Vagina (tissue), 2 donors: ENCODE measurements at places on chromosomes 1 and 21.

- DNase-seq = no peak
These were observed 12.4 kb upstream of the TMEM183A start for GRCh38 chr1:202994756-202995155.

DNA sequence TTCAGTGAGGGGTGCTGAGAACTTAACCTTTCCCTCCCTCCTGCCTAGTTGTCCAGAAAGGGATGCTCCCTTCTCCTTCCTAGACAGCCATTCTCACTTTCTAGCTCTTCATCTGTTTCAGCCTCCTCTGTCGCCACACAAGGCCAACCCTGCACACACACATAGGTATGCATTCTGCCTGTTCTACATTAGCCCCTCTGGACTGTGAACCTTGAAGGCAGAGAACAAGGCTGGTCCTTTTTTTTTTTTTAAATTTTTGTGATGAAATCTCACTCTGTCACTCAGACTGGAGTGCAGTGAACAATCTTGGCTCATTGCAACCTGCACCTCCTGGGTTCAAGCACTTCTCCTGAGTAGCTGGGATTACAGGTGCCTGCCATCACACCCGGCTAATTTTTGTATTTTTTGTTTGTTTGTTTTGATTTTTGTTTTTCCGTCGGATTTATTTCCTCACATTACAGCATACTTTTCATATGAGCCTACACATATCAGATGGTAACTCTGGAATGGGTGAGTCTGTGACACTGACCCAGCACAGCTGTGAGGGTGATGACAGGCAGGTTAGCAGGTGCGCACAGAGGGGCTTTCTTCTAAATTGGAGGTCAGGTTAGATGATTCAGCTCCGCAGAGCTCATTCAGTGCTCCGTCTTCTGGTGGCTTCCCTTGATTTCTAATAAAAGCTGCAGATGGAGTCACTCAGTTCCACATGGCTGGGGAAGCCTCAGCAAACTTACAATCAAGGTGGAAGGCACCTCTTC, 4.9 kb upstream of the AKR1A1 start:
- no peak for DNase-seq

DNA sequence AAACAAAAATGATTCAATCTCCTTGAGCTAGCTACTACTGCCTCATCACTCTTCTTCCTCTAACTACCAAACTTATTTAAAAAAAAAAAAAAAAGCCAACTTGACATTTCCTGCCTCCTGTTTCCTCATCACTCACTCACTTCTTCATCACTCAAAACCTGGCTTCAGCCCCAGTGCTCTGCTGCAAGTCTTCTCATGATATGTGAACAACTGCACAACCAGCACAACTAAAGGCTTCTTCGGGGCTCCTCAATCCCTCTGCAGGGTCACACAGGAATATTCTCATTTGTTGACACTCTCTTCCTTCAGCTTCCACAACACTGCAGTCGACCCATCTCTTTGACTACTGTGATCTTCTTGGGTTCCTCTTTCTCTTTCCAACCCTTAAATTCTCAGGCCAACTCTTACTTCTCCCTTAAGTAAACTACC, 7.6 kb downstream of the MTF1 start:
- no peak for DNase-seq

GRCh38 chr1:16116625-16117024, 39.2 kb downstream of the EPHA2 start:
- no peak for DNase-seq

DNA sequence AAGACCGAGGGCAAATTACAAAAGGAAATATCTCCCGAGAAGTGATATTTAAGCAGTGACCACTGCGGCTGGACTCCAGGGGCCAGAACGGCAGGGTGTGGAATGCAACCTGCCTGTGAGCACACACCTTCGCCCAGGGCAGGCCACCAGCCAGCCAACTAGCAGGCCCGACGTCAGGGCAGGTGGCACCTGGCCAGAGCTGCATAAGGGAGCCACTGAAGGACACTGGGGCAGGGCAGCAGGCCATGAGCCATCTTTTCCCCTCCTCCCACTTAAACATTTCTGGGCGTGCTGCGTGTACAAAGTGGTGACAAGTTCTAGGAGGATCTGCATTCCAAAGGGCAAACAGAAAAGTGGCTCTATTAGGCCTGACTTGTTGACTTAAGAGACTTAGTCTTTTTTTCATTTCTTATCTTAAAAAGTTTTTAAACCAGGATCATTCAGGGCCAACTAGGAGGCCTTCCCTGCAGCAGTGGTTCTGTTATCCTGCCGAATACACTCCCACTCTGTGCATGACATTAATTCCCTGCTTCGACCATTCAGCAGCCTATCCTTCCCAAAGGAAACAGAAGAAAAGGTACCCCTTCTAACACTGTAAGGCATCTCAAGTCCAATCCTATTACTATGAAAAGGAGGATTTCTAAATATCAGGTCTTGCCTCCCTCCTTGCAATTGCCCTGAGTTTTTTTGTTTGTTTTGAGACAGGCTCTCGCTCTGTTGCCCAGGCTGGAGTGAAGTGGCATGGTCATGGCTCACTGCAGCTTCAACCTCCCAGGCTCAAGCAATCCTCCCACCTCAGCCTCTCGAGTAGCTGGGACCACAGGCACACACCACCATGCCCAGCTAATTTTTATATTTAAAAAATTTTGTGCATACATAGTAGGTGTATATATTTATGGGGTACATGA, 96.3 kb downstream of the BCAR3 start:
- no peak for DNase-seq

DNA sequence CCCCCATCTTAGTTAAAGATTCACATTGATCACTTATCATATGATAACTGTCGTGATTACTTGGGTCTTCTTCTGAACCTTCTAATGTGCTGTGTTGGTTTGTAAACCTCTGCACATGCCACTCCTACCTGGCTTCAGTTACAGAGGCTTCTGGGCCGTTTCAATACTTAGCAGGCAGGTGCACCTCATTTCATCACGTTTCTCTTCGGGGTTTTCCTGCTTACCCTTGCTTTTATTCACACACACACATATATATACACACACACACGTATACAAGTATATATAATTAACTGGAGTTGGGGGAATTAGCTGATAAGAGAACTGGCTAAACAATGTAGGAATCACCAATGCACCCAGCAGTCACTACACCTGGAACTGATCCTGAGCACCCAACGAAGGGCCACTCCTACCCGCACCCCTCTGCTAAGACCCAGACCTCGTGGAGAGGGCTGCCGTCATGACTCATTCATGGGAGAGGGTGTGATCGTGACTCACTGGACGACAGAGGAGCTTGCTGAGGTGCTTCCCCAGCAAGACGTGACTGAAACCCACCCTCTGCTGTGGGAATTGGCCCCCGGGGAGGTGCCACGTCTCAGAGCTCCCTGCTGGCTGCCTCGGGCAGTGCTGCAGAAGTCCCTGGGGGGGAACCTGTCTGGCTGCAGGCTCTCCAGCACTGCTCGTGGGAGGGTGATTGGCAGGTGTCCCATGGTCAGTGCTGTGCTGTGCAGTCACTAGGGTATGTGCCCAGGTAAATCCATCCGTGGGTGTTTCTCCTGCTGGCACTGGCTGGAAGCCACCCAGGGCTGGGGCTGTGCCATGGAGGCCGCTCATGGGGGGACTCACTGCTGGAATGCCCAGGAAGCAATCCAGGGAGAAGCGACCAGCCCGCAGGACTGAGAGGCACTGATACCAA, 166.6 kb downstream of the DYRK1A start:
- no peak for DNase-seq

- no peak for DNase-seq
These were observed 40.0 kb downstream of the GADD45A start for GRCh38 chr1:67724928-67725560.

DNA sequence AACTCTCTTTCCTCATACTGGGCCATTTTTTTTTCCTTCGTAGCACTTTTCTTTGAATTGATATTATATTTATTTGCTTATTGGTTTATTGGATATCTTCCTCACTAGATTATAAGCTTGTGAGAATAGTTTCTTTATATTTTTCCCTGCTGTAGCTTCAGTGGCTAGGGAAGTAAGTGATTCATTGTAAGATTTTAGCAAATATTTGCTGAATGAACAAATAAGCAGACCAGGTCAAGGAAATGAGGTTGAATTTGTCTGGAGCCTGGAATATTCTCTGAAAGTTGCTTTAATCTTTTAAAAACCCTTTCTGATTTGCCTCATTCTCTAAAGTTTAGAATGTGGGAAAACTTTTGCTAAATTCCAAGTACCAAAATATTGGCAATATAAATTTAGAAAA, 80.2 kb downstream of the RABGAP1L start:
- no peak for DNase-seq

DNA sequence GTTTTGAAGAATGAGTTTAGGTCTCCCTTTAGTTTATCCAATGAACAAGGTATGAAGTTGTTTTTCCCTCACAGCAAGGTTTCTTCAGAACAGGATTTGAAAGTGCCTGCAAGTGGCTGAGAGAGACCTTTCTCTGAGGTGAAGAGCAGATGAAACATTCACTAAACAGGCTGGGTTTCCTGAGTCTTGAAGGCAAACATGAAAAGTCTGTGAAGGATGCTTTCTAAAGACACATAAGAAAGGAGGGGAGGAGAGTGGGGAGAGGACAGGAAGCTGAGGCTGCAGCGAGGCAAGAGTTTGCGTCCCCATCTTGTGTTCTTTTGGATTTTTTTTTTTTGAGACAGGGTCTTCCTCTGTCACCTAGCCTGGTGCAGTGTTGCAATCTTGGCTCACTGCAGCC, 95.7 kb upstream of the SIM2 start:
- no peak for DNase-seq

GRCh38 chr1:157141212-157141855, 3.1 kb upstream of the ETV3 start:
- no peak for DNase-seq

- no peak for DNase-seq
These were observed 56.0 kb downstream of the TBCE start for GRCh38 chr1:235423214-235423652.

- DNase-seq = no peak
These were observed 13.8 kb downstream of the USP25 start for GRCh38 chr21:15743593-15743992.

DNA sequence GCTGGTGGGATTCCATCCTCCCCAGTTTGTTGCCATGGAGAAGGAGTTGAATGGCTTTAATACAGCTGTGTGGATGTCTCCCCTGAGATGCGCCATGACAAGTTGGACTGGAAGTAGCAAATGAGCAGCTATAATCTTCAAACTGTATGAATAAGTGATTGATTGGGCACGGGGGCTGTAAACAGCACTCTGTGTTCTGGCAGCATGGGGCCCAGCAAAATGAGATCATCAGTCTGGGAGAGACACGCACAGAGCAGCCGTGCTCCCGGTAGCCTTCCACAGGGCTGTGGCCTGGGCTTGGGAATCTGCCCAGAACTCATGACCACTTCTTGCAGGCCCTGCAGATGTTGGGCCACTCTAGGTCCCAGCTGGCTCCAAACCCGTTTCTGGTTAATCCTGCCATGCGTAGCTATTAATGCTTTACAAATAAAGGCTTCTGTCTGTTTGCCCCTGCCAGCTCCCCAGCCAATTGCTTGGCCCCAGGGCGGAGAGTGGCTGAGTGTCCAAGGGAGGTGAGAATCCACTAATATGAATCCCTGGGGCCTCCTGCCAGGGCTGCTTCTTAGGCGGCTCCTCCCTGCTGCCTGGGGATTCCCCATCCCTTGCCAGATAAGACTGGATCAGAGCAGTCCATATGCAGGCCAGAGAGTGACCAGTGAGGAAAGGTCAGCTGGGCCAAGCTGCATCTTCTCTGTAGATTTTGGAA, 642.9 kb downstream of the AJAP1 start:
- no peak for DNase-seq

GRCh38 chr1:201933840-201934430, 12.4 kb downstream of the LMOD1 start:
- DNase-seq = no peak

DNA sequence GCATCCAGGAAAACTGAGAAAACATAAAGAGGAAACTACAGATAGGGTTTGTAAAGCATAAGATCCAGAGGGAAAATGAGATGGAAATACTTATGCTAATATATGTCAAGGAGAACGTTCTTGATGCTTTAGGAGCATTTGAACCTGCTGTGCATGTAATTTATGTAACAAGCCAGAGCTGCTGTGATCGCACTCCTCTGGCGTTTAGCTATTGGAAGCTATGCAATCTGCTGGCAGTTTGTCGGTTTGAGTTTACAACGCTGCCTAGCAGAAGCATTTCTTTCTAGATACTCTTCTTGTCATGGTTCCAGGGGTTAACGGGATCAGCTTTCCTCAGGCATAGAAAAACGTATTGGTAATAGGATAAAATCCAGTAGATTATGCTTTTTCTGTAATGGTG, 182.7 kb downstream of the KCNH1 start:
- DNase-seq = no peak

GRCh38 chr1:243280571-243281129, 24.8 kb downstream of the SDCCAG8 start:
- no peak for DNase-seq

DNA sequence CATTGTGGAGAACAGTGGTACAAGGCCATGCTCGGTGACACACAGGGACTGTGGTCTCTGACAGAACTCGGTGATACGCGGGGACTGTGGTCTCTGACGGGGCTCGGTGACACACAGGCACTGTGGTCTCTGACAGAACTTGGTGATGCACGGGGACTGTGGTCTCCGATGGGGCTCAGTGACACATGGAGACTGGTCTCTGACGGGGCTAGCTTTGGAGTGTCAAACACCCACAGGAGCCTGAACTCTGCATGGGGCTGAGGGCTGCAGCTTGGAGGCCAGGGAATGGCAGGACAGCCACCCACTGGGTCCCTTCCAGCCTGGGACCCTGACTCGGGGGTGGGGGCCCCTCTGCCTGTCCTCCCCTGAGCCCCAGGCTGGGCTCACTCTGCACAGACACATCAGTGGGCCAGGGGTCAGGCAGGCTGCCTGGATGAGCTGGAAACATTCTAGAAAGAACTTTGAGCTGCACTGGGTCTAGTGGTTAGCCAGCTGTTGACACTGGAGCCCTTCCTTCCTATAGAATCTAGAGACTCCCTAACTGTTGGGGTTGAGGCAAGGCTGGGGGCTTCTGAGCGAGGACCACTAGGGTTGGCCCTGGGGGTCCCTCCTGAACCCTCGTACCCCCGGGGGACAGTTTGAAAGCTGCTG, 49.8 kb downstream of the DISP3 start:
- DNase-seq = no peak

DNA sequence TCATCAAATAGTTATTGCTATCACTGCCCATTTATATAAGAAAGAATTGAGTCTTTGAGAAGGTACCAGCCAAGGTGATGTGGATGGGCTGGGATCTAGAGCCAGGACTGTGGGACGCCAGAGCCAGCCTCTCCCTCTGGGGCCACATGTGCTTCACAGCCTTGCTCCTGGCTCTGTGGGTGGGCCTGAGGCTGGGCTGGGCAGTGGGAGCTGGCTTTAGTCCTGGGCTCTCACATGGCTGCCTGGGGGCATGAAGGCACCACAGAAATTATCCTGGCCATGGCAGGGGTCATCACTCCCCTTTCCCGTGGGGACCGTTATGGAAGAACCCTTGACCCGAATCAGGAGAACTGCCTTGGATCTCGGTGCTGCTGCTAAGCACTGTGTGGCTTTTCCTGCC, 203.1 kb downstream of the TRABD2B start:
- no peak for DNase-seq

DNA sequence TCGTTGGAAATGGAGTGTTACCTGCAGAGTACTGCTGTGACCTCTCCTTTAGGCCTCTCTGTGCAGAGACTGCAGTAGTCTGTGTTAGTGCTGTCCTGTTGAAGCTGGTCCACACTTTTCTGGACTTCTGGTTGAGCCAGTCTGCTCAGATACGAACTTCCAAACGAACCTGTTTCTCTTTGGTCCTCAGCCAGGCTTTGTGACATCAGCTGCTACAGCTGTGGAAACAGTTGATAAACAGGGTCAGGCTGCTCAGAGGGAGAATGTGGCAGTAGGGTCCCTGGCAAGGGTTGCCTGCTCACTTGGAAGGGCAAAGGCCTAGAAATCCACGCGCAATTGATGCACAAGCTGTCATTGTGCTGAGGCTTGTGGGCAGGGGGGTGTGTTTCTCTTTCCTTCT, 98.8 kb downstream of the NOS1AP start:
- DNase-seq = no peak

- DNase-seq = no peak
These were observed 9.2 kb downstream of the CHTOP start for GRCh38 chr1:153643100-153643499.
